Hypothalamus (tissue), 51 donors: ENCODE measurements at places on chromosomes 3 and 15.

GRCh38 chr3:8562081-8562595 lies 60.5 kb downstream of the LMCD1 start:
- DNase-seq, result no peak

DNA sequence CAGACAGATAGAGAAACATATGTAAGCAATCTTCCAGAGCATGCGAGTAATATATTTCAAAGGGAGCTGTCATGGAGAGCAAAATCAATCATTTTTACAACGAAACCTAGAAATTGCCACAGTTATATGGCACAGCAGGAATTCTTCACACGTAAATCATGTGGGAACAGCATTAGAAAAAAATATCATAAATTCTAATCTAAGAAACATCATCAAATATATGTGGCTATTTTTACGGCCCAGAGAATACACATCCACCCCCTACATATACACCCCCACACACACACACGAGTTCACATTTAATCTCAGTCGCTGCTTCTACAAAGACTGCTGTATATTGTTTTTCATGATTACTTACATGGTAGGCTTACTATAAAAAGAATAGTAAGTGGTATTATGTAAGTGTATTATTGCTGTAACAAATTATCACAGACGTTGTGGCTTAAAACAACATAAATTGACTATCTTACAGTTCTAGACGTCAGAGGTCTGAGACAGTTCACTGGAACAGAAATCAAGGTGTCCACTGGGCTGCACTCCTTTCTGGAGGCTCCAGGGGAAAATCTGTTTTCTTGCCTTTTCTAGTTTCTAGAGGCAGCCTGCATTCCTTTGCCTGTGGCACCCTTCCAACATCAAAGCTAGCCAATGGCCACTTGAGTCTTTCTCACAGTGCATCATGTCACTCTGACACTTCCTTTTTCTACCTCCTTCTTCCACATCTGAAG lies 363.3 kb downstream of the ULK4 start:
- no peak for DNase-seq

DNA sequence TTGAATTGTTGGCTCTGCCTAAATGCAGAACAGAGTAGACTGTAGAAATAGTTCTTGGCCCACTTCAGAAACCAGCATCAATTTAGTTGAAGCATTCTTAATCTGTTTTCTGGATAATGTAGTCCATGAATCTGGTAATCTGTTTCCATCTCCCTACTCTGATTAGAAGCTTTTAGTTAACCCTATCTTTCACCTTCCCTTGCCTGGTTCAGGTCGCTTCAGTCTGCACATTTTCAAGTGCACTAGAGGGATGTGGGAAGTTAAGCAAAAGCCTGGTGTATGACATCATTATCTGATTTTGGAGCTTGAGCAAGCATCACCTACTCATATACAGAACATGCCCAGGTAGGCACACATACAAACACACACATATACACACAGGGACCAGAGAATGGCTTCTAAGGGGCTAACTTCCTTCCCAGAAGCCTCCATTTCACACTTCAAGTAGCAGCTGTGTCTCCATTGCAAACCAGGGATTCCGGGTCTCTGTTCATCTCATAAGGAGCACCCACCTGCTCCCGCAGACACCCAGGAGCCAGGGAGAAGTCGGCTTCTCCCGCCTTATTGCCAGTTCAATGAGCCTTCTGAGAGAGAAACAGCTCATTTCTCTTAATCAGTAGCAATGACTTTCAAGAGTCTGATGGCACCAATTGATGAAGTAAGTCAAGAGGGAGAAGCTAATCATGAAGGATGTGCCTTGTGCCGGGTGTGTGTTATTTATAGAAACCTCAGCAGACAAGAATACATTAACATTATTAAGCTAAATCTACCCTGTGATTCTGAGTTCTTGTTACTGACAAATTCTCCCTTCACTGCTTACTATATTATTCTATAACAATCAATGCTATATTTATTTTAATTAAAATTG lies 347.9 kb upstream of the STAC start:
- DNase-seq, result no peak

- no peak for DNase-seq
Observed at GRCh38 chr15:82999905-83000671, 11.4 kb downstream of the C15orf40 start.

DNA sequence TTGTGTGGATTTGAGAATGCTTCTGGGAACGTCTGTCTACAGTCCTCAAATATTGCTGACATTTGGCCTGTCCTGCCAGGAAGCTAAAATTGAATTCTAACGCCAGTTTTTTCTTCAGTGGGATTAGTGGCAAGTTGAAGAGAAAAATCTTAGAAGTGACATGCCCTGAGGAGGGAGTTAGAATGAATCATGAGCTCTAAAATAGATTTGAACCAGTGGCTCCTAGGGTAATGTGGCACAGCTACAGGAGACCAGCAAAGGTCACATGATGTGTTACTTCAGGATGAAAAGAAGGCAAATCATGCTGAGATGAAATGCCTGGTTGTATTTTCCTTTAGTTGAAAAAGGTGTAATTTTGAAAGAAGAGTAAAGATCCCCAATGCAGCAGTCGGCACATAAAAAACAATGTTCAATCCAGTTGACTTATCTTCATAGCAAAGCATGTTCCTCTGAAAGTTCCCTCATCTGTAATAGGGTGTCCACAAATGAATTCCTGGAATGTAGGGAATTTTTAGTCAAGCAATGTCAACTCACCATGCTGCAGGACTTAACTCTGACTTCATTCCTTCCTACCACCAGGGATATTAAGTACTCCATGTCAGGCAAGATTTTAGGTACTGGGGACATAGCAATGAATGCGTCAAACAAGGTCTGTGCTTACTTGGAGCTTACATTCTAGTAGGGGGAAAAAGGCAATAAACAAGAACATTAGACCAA lies 171.6 kb downstream of the CADPS start:
- DNase-seq, result no peak

DNA sequence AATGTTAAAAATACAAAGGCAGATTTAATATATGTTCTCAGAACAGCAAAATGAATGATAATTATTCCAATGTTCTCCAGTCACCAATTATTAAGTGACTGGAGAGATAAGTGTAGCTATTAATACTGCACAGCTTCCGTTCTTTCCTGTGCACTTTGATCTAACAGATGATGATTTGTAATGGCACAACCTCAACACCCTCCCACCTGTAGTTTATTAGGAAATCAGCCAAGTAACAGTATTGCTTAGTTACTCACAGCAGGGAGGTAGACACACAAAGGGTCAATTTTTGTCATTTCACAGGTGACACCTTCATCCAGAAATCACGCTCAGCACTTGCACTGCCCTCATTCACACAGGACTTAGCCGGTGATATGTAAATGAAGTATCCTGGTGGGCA lies 688.1 kb downstream of the EPHA3 start:
- DNase-seq, result no peak

DNA sequence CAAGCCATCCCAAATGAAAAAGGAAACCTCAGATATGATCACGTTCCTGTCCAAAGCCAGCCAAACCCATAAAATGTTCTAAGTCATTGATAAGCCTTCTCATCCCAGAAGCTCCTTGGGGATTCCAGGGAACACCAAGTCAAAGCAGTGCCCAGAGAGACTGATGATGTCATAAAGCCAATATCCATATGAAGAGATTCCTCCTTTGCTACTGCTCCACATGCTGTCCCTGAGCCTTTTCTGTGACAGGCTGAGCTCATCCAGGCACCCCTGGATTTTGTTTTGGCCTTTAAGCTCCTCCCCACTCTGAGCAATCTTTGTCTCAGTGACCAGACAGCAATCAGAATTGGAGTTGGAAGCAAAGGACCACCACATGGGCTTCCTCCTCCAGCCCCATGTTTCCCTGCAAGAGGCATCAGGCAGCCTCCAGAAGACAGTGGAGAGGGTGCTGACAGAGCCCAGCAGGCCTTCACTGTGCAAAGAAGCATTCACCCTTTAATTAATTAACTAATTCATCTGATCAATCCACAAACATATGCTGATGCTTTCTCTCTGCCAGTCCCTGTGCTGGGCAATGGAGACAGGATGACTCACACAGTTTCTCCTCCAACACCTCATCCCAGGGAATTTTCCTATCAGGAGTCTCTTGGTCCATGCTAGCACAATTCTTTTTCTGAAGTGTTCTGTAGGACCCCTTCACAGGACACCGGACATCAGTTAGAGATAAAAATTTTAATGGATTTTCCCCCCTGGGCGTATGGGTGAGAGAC lies 25.0 kb downstream of the MEX3B start:
- no peak for DNase-seq

- no peak for DNase-seq
Observed at GRCh38 chr3:175093748-175094147, 234.6 kb downstream of the NAALADL2 start.

DNA sequence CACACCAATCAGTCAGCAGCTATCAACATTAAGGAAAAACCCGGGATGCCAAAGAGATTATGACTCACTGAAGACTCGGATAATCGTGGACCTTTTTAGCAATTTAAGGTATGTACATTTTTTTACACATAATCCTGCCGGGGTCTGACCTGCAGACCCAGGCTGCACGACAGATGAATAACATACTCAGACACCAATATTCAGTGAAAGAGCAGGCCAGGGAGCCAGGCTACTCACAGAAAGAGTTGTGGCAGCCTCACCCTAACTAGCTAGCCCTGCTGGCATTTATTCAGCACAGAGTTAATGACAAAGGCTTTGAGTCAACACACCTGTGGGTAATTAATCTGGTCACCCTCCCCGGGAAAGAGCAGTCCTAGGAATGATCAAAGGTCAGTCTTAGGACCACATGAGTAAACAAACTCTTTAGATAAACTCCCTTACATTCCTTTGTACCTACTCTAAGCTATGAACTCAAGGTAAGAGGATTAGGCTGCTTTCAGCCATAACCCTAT lies 727.5 kb downstream of the TBL1XR1 start:
- no peak for DNase-seq
